ENCODE measurements at places on chromosomes 5 and 9.
A peak's percentile ranks its signal among the peaks of the same experiment; 100 is the strongest.

- no peak for DNase-seq
Observed at GRCh38 chr9:93480262-93480661, 26.9 kb upstream of the FAM120AOS start.

DNA sequence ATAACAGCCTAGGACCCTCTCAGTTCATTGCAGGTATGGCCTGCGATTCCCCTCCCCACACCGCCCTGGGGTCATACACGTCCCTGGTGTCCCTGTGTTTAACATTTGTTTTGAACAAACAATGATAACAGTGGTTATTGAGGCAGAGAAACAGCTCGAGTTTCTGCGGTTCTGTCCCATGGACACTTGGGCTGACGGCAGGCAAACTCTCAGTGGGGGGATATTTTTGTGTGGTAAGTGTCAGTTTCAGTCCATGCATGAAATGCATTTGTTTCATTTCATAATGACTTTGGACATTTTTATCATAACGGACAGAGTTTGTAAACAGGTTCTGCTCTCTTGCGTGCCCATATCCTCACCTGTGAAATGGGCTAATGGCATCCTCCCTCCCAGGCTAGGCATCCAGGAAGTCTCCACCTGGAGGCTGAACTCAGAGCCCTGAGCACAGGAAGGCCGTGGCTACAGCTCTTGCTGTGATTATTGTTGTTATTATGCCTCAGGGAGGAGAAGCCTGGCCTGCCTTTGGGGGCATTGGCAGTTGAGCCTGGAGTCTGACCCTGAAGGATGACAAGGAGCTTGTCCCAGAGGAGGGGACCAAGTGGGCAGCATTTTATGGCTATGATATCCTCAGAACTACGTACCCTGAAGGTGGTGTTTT, 190.9 kb downstream of the GADD45G start:
- DNase-seq = no peak

DNA sequence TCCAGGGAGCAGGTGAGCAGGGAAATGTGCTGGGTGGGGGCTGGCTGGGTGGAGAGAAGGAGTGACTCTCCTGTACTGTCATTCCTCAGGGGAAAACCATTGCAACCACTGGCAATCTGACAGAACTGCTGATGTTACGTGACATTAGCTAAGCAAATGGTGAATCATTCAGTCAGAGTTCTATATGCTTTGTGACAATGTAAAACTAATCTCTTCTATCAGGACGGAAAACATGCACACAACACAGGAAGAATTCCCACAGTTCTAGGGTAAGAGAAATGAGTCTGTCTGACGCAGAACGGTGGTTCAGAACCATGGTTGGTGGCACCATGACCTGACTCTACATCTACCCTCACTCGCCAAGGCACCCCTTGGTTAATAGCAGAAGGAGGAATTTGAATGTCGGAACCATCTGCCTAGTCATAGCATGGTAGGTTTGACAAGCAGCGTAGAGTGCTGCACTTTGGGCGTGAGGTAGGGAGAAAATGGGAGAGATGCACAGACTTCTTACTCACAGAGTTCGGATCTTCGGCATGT, 243.6 kb upstream of the PANK3 start:
- DNase-seq = peak; percentile 86

DNA sequence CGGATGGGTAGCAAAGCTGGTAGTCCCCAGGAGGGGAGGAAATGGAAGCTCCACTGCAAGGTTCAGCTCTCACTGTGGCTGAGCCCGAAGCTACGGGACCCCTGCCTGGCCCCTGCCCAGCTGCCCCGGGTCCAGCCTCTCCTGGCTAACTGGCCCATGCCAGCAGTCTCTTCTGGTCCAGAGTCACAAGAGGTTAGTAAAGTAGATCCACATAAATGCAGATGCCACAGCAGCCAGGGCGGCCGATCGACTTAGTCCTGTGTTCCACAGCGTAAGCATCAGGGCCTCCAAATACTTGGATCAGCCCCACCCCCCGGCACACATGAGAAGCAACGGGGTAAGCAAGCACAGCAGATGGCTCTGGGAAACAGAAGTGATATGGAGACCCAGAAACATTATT, 42.1 kb downstream of the MRPL36 start:
- DNase-seq = no peak

- DNase-seq = no peak
Observed at GRCh38 chr5:172540099-172540870, 86.0 kb upstream of the SH3PXD2B start.

GRCh38 chr5:2113348-2114131, 230.8 kb upstream of the IRX4 start:
- DNase-seq = no peak

DNA sequence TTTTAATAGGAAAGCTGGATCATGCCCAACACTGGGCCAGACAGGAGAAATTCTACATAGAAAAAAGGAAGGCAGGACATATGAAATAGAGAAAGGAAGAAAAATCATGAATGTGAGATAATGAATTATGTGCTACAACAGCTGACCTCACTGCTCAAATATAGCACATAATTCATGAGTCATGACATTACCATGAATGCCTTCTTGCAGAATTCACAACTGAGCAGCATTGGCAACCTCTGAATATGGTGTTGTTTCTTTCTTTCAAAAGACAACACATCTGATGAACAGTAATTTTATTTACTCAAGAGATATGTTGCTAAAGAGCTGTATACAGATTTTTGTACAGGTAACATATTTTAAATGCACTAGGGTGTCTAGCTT, 34.4 kb downstream of the APBA1 start:
- DNase-seq = peak; percentile 76

- DNase-seq = no peak
Observed at GRCh38 chr5:5104550-5104949, 35.6 kb upstream of the ADAMTS16 start.

DNA sequence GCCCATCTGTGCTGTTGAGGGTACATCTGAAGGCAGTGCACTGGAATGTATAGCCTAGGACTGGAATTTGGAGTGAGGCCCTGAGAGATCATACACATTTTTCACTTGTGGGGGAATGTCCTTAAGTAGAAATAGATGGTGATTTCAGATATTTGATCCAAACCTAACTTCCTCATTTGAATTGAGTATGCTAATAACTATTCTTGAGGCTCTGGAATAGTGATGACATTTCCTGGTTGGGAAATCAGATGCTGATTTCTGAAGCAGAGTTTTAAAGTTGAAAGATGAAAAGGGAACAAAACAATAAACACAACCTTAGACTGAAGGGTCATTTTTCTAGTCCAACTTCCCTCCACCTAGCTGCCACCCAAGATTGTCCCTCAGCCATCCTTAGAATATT, 163.0 kb upstream of the CCDC152 start:
- peak; percentile 5 for DNase-seq

DNA sequence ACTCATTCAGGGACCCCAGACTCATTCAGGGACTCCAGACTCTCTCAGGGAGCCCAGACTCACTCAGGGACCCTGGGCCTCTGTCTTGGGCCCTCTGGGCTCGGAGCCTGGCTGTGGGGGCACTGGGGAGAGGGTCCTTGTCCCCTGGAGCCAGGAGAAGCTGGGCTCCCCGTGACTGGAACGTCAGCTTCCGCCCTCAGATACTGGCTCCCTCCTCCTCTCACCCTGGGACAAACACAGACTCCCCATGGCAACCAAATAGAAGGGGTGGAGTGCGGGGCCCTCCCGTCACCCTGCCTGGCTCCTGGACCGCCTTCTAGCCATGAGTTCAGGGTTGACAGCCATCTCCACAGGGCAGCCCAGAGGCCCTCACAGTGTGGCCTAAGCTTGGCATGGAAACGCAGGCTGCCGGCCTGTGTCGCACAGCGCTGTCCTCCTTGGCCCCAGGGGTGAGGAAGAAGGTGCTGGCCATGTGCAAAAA, 27.6 kb downstream of the ZDHHC11B start:
- DNase-seq = no peak

DNA sequence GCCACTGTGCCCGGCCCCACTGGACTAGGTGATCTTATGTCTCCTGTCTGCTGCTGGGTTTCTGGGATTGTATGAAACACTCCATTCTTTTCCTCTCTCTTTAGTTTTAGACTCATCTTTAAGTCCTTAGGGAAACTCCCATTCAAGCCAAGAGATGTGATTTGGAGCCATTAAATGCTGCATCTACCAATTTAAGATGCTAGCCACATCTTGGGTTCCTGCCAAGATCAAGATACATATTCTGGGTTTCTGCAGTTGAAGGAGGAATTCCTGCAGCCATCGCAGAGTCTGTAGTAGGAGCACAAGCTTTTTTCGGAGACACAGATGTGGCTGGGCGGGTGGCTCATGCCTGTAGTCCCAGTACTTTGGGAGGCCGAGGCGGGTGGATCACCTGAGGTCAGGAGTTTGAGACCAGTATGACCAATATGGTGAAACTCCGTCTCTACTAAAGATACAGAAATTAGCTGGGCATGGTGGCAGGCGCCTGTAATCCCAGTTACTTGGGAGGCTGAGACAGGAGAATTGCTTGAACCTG, 23.2 kb downstream of the STXBP1 start:
- peak; percentile 30 for DNase-seq

DNA sequence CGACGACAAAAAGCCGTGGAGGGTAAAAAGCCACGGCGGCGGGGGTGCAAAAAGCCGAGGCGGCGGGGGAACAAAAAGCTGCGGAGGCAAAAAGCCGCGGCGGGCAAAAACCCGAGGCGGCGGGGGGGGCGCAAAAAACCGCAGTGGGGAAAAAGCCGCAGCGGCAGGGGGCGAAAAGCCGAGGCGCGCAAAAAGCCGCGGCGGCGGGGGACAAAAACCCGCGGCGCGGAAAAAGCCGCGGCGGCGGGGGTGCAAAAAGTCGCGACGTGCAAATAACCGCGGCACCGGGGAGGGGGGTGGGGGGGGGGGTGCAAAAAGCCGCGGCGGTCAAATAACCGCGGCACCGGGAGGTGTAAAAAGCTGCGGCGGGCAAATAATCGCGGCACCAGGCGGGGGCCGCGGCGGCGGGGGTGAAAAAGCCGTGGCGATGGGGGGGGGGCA, 511.5 kb downstream of the FOXD4L5 start:
- DNase-seq = no peak

DNA sequence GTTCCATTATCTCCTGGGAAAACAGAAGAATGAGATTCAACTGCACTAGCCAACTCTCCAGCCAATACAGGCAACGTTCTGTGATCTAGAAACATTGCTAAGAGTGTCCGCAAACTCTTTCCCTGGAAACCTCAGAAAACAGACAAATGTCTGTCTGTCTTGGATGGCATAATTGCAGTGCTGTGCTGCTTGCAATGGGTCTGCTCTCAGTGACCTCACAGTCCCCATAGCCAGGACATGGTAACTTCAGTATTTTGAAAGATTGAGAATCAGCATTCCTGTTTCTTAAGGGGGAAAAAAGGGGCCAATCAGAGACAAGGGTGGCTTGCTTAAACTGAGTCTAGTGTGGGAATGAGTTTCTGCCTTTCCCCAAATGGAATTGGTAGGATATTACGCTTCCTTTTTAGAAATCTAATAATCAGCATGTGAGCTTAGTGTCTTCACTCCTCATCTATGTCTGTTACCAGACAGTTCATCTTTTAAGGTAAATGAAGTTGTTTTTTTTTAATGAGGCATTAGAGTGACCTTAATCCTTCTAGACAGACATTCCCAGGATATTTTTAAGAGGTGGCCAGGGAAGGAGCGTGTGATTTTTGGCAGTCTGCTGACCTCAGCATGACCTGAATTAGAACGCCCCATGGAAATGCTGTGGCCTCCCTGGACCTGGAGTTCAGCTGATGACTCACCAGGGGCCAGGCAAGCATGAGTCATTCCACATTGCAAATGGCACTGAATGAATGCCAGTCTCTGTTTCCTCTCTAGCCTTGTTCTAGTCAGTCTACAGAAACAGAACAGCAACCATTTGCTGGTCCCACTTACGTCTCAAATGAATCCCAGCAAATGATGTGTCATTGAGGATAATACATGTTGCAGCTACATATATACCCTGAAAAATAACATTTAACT, 210.2 kb upstream of the ACTBL2 start:
- peak; percentile 93 for DNase-seq

DNA sequence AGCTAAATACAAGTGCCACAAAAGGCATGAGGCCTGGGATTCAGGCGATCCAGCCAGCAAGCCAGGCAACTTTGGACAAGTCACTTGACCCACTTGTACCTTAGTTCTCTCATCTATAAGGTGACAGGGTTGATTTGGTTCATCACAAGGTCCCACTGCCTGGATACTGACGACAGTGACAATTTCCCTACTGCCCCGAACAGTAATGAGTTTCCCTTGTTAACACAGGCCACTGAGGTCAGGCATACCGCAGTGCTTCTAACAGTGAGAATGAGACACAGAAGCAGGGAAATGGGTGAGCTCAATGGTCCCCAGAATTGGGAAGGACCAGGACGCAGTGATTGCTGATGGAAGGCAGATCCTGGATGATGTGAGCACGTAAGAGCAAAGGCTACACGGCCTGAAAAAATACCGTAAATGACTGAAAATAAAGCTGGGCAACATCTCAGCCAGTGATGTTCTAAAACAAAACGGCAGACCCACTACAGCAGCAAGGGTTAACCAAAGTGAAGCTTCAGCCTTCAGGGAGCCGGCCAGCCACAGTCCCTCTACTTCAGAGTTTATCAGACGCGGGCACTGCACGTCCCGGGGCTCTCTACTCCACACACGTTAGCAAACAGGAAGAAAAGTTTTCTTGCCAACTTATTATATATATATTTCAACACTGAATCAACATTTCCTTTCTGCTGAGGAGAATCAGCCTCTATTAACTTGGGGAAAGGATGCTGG, 846 bp downstream of the MGAT1 start:
- DNase-seq = no peak

- DNase-seq = no peak
Observed at GRCh38 chr5:6979061-6979460, 265.8 kb downstream of the TENT4A start.

DNA sequence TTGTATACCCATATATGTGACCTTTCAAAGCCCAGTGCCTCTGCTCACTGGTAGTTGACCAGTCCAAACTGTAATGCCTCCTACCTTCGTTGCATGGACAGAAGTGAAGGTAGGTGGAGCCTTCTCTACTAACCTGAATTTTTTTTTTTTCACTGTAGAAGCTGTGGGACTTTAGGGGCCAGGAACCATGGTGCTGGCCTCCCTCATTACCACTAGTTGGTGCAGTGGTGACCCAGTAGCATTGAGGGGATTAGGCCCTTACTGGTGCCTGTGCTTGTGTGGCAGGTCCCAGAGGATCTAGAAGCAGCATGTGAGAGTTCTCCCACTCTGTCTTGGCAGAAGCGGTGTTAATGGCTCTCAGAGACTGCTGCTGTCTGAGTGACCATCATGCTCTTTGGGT, 2.3 kb downstream of the RALGPS1 start:
- DNase-seq = no peak

DNA sequence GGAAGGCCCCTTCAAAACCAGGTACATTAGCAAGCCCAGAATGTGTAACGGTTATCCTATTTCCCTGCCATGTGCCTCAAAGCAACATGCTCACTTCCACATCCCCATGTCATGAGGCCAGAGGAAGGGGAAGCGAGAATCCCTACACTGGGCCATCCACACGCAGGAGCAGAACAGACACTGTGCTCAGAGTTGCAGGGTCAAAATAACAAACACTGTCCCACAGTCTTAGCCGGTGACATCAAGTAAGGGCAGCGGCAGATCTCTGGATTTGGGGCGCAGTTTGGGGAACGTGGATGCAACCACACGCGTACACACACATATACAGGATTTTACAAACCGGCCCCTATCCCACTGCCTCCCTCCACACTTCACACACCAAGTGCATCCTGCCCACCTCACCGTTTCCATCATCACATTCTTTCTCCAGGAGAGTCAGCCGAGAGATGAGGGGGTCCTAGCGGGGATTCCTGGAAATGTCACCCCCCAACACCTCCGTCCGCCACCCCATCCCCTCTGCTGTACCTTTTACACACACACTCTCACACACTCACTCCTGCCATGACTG, 776 bp downstream of the APBA1 start:
- DNase-seq = no peak

GRCh38 chr5:123147741-123148140, 58.7 kb downstream of the PRDM6 start:
- DNase-seq = no peak

Data from fibroblast of skin of right biceps (primary cell).